NCI-H526 (cell line): ENCODE measurements at places on chromosomes 6 and 20.

DNA sequence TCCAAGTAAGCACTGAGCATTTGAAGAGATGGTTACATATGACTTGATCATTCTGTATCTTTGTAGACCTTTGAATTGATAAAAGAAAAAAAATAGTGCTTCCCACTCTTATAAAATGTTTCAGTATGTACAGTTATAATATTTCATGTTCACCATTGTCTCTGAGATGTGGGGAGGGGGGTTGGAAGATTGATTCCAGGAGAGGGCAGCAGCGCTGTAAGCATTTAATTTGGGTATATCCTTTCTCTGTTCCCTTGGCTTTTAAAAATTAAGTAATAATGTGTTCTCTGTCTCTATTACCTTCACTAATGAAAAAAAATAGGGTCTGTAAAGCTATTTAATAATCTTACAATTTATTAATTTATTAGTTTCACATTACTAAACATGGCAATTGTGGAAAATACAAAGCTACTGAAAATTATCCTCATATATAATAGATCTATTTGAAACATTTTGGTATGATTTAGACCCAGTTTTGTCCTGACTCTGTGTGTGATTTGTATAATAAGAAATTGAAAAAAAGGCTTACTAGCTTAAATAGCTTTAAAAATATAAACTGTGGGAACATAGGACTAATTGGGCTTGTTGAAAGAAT lies 341.2 kb downstream of the CDKAL1 start:
- DNase-seq = peak; percentile 68

DNA sequence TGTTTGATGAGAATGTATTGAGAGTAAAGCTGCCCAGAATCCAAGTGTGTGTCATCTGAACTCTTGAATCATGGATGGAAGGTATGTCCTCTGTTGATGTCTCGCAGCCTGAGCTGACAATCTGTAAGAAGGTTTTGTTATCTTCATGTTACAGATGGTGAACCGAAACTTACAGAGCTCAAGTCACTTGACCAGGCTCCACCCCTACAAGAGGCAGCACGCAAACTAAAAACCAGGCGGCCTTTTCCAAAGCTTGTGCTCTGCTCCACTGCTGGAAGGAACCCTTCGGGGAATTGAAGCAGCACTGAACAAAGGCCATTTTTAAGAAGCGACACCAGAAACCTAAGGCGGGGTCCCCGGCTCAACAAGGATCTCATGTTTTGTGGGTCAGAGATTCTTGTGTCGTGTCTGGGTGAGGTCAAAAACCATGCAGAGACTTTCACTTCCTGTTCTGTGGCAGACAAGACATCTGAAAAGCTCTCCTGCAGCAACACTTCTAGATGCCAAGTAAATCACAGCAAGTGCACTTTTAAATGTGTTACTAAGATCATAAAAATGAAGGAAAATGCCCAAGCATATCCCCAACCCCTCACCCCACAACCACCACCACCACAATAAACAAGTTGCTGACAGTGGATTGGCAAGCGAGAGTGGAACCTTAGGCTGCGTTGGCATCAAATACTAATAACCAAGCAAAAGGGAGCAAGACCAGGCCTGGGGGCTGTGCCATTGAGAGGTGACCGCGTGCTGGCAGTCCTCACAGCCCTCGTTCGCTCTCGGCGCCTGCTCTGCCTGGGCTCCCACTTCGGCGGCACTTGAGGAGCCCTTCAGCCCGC lies 27.3 kb downstream of the NQO2 start:
- no peak for DNase-seq

GRCh38 chr6:166527849-166528248 lies 58.6 kb downstream of the RAMACL start:
- no peak for DNase-seq

- DNase-seq = no peak
Observed at GRCh38 chr6:86581833-86582232, 355.5 kb upstream of the HTR1E start.

GRCh38 chr6:39214846-39215639 lies 14.2 kb downstream of the KCNK5 start:
- DNase-seq = no peak

- DNase-seq = no peak
Observed at GRCh38 chr20:60628749-60629148, 623.3 kb upstream of the CDH4 start.

GRCh38 chr20:14830466-14830865 lies 493.1 kb upstream of the FLRT3 start:
- no peak for DNase-seq

GRCh38 chr6:80553071-80553740 lies 446.7 kb downstream of the BCKDHB start:
- DNase-seq = no peak

GRCh38 chr20:37911838-37912281 lies 8.9 kb downstream of the VSTM2L start:
- DNase-seq = no peak

- DNase-seq = no peak
Observed at GRCh38 chr6:41093729-41094128, 21.0 kb downstream of the NFYA start.

GRCh38 chr6:163460307-163460782 lies 45.8 kb downstream of the QKI start:
- DNase-seq = no peak

GRCh38 chr6:169490830-169491229 lies 211.0 kb downstream of the WDR27 start:
- no peak for DNase-seq

GRCh38 chr20:53656293-53657202 lies 62.9 kb upstream of the ZNF217 start:
- DNase-seq = no peak

DNA sequence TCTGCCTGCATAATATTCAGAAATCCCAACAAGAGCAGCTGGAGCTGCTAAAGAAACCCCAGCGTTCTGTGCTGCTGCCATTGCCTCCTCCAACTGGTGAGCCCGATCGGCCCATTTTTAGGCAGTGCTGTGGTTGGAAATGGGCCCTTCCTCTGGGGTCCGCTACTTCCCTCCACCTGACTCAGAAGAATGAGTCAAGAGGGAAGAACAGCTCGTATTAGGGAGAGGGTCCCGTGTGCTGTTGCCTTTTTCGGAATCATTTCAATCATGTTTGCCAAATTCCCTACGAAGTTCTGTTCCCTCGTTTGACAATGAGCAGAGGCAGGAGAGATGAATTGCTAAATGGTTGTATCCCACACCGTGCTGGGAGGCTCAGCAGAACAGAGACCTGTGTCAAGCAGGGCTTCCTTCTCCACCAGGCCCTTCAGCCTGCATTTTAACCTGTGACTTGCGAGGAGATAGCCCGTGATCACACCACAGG lies 38.4 kb downstream of the THBS2 start:
- DNase-seq = no peak

- no peak for DNase-seq
Observed at GRCh38 chr6:54879188-54879985, 32.8 kb downstream of the FAM83B start.

GRCh38 chr6:71082033-71082650 lies 125.3 kb upstream of the B3GAT2 start:
- DNase-seq = no peak

GRCh38 chr6:150661216-150662007 lies 61.7 kb downstream of the PLEKHG1 start:
- DNase-seq = no peak

GRCh38 chr20:22055981-22056380 lies 350.5 kb downstream of the PAX1 start:
- no peak for DNase-seq

DNA sequence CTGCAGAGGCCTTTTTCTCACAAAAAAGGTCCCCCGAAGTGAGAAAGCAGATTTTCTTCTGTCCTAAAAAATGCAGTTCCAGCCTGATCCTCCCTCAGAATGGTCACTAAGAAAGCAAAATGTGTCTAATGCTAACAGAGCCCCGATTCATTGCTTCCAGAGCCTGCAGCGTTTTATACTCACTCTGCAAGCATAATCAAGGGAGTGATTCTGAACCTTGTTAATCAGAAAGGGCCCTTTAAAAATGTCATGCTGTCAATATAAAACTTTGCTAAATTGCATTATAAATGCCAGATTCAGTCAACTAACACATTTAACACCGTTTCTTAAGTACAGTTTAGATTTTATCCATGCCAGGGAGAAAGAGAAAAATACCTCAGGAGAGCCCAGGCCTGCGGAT lies 202.8 kb downstream of the CD83 start:
- DNase-seq = no peak

DNA sequence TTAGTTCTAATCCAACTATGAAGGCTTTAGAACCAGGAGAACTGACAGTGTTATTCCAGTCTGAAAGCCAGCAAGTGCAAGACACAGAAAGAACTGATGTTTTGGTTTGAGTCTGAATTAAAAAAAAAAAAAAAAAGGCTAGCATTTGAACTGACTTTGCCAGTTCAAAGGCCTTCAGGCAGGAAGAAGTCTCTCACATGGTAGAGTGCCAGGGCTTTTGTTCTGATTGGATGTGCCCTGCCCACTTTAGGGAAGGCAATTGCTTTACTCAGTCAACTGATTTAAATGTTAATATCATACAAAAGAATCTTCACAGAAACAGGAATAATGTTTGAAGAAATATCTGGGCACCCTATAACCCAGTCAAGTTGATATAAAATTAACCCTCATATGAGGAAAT lies 212.2 kb downstream of the HIVEP2 start:
- DNase-seq = no peak

DNA sequence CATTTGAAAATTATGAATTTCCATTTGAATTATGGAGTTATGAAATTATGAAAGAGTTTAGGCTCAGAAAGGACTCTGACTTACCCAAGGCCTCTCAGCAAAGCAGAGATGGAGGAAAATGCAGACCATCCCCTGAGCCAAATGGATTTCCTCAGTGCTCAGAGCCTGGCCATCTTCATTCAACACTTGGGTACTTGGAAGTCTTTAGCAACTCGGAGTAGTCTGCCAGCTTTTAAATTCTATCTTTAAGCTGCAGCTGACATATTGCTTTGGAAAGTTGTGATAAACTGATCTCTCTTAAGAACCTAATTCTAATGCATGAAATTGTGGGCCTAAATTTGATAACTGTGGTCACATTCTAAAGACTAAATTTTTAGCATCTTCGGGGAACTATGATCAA lies 315.4 kb downstream of the SAMD5 start:
- DNase-seq = no peak

- DNase-seq = no peak
Observed at GRCh38 chr6:138238368-138238767, 20.1 kb upstream of the PBOV1 start.

DNA sequence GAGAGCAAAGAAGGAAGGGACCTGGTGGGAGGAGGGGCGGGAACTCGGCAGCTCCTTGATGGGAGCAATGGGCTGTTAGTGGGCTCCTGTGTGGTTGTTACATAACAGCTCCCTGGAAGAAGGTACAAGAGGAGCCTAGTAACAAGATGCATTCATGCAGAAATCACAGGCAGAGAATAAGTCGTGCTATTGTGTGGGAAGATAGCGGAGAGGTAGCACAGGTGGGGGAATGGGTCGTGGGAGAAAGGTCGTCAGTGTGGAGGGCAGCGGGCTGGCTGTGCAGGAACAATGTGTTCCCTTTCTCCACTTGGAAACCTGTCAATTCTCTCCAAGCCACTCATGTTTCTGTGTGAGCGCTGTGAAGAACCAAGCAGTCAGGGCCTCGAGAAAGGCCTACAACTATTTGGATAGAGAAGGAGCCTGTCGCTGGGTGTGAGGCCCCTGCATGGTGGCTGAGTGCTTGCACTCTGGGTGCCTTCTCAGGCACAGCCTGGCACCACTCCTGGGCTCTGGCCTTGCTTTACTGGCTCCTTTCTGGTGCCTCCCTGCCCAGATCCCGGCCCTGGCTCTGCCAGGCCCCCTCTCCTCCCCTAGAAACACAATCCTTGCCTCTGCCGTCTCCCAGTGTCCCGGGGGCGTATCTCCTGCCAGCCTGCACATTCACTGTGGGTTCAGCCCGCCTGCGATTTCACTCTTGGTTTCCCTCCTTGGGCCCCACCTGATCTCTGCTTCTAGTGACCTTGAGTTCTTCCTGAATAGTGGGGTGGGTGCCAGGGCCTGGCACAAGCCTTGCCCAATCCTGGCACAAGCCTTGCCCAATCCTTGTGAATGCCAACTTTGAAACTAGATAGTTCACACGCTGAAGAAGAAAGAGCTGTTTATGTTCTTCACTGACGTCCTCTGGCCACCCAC lies 7.4 kb upstream of the FGD2 start:
- DNase-seq = no peak

- no peak for DNase-seq
Observed at GRCh38 chr20:23059846-23060245, 10.4 kb upstream of the THBD start.

GRCh38 chr20:20513720-20514119 lies 145.8 kb downstream of the INSM1 start:
- no peak for DNase-seq

DNA sequence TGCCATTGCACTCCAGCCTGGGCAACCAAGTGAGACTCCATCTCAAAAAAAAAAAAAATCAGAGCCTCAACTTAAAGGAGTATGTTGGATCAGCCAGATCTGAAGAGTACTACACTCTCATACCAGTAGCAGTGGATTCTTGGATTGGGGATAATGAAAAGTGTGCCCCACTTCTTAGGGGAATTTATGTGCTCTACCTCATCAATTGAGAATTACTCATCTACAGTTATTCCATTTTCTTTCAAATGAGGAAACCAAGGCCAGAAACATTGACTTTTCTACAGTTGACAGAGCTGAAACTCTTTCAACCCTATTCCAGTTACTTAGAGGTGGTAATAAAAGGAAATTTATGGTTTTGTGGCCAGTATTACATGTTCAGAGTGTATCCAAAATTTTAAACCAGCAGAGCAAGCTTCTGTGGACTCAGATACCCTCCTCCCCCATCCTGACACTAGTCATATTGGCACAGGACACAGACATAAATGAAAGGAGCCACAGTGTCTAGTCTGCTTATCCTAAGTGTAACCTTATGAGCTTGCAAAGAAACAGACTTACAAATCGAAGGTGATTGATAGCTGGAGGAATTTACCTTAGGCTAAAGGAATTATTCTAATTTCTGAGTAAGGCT lies 51.2 kb downstream of the ORC3 start:
- no peak for DNase-seq

DNA sequence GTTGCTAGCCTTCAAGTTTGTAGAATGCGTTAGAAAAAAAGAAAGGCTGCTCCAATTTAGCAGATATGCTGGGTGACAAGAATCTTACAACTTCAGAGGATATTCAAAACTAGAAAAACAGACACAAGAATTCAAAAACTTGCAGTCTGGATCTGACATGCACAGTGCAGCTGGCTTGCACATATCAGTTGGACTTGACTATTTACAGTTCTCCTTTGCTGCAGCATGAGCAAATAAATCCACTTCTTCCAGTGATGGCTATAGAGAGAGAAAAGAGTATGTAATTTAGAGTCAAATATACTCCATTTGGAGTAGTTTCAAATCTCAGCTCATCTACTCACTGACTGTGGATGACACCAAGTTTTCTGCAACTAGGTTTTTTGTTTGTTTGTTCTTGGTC lies 247.0 kb downstream of the RIMS1 start:
- DNase-seq = no peak
